ENCODE measurements at places on chromosomes 3 and 15.

DNA sequence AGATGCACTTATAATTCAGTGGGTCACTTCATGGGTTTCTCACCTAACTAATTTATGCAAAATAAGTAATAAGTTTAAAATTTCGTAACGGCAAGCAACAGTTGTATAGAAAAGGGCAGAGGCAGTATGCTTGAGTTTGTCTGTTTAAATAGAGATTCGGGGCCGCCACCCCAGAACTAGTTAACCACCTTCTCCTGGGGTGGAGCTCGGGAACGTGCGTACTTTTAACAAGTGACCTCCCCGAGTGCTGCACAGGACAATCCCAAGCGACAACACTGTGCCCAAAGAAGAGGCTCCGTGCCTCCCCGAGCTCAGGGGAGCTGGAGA lies 439 bp downstream of the SSR3 start:
- DNase-seq: no peak

DNA sequence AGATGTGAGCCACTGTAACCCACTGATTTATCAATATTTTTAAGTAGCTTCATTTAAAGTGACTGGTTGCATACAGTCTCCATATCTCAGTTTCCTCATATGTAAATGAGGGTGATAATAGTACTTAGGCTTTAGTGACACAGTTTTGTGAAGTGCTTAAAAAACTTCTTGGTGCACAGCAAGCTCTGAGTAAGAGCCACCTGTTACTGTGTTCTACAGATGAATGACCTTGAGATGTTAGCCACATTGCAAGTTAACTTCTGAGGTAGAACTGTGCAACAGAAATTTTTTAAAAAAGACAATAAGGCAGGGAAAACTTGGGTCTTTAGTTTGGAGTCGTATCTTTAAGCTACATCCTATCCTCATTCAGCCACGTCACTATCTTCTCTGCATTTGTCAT lies 43.1 kb downstream of the PCCB start:
- DNase-seq: no peak

DNA sequence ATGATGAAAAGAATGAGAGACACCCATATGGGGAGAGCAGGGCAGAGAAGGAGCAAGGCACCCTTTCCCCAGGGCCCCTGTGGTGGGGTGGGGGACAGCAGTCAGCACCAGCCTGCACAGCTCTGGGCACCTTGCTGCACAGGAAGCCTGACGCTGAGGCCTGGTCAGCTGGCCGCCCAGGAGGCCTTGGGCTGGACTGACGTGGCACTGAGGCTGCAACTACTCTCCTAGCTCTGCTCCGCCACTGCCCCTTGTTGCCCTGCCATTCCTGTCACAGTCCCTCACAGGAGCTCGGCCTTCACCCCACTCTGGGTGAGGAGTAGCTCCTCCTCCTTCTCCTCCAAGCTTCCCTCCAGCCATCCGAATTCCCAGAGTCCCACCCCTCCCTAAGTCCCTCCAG lies 99.7 kb downstream of the CPN2 start:
- DNase-seq: no peak

DNA sequence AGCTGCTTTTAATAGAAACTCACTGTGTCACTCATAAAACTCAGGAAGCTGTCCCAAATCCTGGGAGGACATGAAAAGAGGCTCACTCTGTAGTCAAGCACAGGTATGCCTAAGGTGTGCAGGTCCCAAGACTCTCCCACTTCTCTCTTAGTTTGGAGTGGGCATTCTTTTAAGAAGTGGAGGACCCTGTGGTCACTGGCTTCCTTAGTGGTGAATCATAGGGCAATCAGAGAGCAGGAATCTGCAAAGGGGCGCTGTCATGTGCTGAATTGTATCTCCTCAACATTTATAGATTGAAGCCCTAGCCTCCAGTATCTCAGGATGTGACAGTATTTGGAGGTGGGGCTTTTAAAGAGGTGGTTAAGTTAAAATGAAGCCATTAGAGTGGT lies 47.2 kb upstream of the ZBTB38 start:
- DNase-seq: no peak

- no peak for DNase-seq
Observed at GRCh38 chr3:79380581-79380980, 387.2 kb downstream of the ROBO1 start.

Measured in T-helper 2 cell treated with Interferon-gamma antibody and Interleukin-4, amounts not matched to agents 5 μg/mL and 100 μg/mL, for 36 hours (primary cell).